ENCODE measurements at places on chromosomes 3 and 15.

GRCh38 chr3:31102196-31102879 is 207.9 kb upstream of the GADL1 start:
- no peak for DNase-seq

GRCh38 chr3:15982667-15983196 is 185.0 kb upstream of the ANKRD28 start:
- DNase-seq = no peak

- DNase-seq = no peak
Observed at GRCh38 chr15:79459666-79460065, 27.5 kb downstream of the MINAR1 start.

DNA sequence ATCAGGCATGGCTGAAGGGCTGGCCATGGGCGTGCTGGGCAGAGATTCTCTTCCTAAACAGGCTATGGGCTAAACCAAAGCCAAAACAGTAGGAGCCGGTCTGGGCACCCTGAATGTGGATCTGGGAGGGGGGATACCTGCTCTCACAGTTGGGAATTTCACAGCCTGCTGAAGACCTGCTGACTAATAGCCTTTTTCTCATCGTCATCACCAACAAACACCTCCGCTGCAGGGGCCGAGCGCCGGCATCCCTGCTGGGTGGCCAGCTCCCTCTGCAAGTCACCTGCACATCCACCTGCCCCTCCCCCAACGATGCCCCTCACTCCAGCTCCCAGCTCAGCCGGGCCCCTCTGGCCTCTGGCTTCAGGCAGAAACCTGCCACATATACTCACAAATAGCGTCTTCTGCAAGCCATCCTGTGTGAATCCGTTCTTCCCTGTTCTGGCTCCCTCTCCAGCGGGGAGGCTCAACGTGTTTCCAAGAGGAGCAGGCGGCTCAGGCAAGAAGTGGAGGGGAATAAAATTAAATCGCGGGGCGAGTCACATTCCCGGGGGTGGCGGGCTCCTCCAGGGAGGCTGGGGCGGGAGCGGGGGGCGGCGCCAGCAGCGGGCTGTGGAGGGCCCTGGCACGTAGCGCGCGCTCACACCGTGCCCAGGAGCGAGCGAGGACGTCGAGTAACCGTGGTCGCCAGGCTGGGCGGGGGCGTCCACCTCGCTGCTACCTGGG is 466 bp downstream of the IQSEC1 start:
- DNase-seq = peak; percentile 47

DNA sequence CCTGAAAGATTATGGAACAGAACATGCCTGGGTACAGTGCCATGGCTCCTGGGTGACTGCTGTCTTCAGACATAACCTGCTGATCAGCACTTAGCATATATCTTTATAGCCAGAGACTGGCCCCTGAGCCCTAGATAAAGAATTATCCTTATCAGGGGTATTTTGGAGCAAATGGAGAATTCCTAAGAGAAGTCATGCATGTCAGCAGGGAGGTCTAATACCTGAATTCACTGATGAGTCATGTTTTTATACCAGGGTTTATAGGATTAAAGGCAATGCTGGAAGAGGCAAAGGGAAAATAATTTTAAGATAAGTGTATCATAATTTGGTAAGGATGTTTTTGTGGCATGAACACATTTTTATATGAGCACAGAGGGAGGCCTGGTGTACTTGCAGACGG is 159.8 kb downstream of the ADAMTSL3 start:
- DNase-seq = no peak

DNA sequence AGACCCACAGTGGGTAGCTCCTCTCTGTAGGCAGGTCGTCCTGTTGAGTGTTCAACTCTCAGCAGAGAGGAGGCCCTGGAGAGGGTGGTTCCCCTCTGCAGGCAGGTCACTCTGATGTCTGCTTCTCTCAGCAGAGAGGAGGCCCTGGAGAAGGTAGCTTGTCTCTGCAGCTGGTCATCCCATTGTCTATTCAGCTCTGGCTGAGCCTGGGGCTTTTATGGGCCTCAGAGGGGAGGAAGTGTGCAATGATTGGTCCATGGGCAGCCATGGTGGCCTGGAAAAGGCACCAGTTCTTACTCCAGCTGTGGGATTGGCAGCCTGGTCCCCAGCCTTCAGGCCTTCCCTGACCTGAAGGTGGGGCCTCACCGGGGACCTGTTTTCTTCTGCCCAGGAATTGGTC is 52.9 kb downstream of the PPCDC start:
- DNase-seq = no peak

- peak; percentile 64 for DNase-seq
Observed at GRCh38 chr3:14849638-14850230, 31.0 kb downstream of the FGD5 start.

GRCh38 chr3:126731044-126731443 is 27.0 kb downstream of the CHCHD6 start:
- DNase-seq = no peak

- no peak for DNase-seq
Observed at GRCh38 chr3:162170581-162170980, 674.0 kb downstream of the OTOL1 start.

DNA sequence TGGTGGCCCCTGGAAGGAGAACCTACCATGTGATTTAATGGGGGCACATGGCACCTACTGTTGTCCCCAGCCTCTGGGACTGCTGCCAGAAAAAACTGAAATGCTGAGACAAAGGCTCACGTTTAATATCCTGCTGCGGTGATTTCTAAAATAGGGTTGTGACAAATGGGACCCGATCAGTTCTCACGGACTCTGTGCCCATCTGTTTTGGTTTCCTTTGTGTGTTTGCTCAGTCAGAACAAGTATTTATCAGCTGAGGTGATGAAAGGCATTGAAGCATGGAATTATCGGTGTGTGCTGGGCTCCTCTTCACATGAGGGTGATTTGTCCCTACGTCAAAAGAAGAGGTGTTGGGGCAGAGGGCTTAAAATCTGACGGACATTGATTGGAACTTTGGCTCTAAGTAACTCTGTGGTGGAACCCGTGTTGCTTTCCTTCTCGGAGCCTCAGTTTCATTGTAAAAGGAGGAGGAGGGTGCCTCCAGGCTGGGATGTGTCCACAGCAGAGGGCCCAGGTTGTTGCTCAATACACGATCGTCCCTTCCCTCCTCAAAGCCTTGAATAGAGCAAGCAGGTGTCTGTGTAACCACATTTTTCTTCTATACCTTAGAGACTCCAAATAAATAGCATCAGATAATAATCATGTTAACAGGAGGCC is 283.3 kb upstream of the RGMA start:
- no peak for DNase-seq

DNA sequence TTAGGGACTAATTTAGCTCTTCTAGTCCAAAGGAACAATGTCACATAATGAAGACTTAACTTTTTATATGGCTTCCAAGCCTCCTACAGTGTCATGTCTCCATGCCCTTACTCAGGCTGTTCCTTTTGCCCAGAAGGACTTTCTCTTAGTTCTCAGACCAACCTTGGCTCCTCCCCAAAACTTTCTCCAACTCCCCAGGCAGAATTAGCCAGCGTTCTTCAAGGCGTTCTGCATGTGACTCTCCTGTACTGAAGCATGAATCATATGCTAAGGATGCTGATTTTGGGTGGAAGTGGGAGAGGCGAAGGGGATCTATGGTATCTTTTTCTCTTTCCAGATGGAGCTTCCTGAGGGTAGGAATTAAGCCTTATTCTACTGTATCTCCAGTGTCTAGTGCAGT is 335.1 kb upstream of the ICE2 start:
- no peak for DNase-seq

DNA sequence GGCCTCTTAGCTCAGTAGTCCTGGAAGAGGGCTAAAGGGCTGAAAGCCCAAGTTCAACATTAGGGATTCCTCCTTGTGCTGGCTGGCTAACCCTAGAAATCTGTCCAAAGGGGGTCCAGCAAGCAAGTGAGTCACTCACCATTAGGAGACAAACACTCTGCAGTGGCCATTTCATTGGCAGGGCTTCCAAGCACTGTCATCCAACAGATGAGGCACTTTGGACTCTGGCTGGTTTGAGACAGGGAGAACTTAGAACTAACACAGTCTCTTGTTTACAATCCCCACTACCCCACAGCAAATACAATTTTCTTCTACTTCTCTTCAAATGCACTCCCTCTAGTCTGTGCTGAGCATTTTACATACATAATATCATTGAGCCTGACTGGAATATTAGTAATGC is 10.1 kb upstream of the WNT5A start:
- DNase-seq = no peak

- DNase-seq = no peak
Observed at GRCh38 chr3:10708216-10708893, 107.7 kb upstream of the SLC6A11 start.

DNA sequence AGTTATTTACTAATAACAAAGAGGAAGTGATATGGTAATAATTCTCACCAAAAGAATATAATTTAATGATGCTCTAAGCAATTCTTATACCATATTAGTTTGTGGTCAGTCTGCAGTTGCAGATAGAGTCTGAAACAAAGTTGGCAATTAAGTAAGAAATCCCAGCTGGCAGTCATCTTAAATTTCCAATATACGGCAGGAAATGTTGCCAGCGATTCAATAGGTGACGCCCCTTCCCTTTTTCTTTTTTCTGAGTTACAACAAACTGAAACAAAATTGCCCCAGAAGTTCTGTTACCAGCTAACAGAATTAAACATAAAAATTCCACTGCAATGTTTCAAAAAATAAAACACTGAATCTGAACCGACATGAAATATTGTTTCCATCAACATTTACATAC is 26.7 kb downstream of the LRRFIP2 start:
- DNase-seq = no peak

- DNase-seq = no peak
Observed at GRCh38 chr3:72273615-72274014, 488.7 kb upstream of the PROK2 start.

- no peak for DNase-seq
Observed at GRCh38 chr3:178419071-178419470, 117.2 kb upstream of the KCNMB2 start.

- no peak for DNase-seq
Observed at GRCh38 chr3:14525685-14526631, 14.2 kb downstream of the GRIP2 start.
